NCI-H1092 treated with DMSO at 0.1 percent for 48 hours (cell line): ENCODE measurements at places on chromosomes 13 and 19.

DNA sequence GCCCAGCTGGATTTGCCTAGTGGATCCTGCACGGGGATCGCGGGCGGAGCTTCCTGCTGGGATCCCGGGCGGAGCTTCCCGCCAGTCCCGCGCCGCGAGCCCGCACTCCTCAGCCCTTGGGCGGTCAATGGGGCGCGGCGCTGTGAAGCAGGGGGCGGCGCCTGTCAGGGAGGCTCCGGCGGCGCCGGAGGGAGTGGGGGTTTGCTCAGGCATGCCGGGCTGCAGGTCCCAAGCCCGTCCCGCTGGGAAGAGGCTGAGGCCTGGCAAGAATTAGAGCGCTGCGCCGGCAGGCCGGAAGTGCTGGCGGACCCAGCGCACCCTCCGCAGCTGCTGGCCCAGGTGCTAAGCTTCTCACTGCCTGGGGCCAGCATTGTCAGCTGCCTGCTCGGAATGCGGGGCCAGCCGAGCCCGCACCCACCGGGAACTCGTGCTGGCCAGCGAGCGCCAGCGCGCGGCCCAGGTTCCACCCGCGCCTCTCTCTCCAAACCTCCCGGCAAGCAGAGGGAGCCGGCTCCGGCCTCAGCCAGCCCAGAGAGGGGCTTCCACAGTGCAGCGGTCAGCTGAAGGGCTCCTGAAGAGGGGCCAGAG is 119.6 kb downstream of the PRR20E start:
- DNase-seq, result no peak

- DNase-seq, result no peak
Measured at GRCh38 chr13:88257706-88258105, 586.5 kb downstream of the SLITRK5 start.

DNA sequence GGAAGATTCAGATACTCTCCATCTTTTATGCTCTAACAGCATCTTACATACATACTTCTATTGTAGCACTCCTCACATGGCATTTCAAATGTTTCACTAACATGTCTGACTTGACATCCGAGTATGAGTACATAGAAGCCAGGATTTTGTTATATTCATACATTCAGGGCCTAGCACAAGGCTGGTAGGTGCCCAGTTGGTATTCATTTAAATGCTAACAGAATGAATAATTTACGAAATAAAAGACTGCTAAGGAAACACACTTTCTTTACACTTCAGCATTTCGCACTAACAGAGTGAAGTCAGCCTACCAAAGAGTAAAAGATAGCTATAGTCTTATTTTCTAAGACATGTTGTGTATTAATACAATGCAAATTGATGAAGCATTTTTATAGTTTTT is 67.8 kb upstream of the FBXL3 start:
- DNase-seq, result no peak

GRCh38 chr19:35715981-35716800 is 1.6 kb upstream of the KMT2B start:
- no peak for DNase-seq

DNA sequence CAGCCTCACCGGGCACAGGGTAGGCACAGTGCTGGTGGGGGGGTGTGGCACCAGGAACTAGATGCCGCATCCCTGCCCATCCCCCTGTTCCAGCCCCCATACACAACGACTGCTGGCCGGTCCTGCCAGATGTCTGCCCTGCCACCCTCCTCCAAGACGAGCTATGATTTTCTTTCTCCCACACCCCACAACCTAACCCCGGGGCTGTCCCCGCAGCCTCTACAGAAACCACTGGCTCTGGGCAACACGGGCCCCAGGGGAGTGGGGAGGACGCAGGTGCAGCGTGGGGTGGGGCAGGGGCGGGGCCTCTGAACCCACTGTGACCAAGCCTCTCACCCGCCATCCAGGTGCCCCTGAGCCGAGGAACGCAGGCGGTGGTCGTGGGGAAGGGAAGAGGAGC is 15.5 kb downstream of the PGLS start:
- no peak for DNase-seq

DNA sequence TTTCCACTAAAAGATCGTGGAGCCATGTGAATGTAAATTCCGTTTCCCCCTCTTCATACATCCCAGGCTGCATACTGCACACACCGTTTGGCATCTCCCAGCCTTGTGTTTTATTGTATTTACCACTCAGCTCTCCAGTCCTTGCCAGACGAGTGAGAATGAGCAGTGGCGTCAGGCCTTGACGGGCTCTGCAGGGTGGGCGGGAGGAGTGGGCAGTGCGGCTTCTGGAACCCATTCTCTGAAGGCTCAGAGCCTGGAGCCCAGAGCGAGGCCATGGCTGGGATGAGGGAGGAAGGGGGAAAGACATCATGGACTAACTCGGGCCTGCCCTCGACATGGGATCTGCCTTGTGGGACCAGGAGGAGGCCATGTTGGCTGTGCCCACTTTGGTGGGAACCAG is 25.1 kb downstream of the BICRA start:
- peak; percentile 4 for DNase-seq

- no peak for DNase-seq
Measured at GRCh38 chr13:95559100-95559499, 6.6 kb downstream of the CLDN10 start.

- no peak for DNase-seq
Measured at GRCh38 chr13:40801255-40802217, 12.1 kb downstream of the SLC25A15 start.
